ENCODE measurements at places on chromosomes 12 and 14. TPM values are rescaled to one million over a fixed set of nuclear protein-coding genes. Genes with fewer than 3 reads are reported as not detected.

DNA sequence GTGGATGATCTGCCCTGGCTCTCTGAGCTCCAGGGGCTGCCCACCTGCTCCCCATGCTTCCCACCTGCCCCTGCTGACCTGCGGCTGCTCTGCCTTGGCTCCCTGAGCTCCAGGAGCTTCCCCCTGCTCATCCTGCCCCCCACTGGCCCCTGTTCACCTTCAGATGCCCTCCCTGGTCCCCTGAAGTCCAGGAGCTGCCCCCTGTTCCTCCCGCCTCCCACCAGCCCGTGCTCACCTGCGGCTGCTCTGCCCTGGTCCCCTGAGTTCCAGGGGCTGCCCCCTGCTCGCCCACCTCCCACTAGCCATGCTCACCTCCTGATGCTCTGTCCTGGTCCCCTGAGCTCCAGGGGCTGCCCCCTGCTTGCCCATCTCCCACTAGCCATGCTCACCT, 219.7 kb downstream of the TMEM121 start:
- no peak for DNase-seq

- peak; percentile 78 for DNase-seq
Measured at GRCh38 chr12:76455582-76456345, 103.8 kb downstream of the OSBPL8 start.

GRCh38 chr12:51065530-51065929, 17.4 kb downstream of the LETMD1 start:
- DNase-seq: no peak

DNA sequence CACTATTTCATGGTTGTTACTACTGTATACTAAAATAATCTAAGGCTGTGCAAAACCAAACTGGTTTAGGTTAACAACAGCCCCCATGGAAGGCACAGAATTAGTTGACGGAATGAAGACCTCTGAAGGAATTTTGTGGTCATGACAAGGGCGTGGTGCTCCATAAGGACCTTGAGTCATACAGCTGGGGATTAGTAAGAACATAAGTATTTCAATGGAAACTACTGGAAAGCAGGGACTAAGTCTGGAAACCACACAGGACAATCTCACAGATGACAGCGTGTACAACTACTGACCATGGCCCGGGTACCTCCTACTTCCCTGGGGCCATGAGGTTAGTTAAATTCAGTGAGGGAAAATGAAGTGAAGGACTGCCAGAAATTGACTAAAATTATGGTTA, 98.5 kb upstream of the PLEKHA5 start:
- no peak for DNase-seq

DNA sequence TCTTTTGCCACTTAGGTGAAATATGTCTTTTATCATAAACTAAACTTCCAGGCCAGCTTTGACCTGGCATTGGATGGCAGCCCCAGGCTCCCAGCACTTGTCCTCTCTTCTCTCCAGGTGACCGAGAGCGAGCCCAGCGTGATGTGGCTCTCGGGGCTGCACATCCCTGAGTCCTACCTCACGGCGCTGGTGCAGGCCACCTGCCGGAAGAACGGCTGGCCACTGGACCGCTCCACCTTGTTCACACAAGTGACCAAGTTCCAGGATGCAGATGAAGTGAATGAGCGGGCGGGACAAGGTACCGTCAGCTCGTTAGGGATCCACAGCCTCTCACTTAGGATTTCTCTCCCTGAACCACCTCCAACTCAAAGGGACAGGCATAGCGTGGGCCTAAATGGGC, 39.4 kb downstream of the CCDC92 start:
- no peak for DNase-seq

GRCh38 chr14:74501135-74501614, 7.6 kb downstream of the ISCA2 start:
- DNase-seq: peak; percentile 92

DNA sequence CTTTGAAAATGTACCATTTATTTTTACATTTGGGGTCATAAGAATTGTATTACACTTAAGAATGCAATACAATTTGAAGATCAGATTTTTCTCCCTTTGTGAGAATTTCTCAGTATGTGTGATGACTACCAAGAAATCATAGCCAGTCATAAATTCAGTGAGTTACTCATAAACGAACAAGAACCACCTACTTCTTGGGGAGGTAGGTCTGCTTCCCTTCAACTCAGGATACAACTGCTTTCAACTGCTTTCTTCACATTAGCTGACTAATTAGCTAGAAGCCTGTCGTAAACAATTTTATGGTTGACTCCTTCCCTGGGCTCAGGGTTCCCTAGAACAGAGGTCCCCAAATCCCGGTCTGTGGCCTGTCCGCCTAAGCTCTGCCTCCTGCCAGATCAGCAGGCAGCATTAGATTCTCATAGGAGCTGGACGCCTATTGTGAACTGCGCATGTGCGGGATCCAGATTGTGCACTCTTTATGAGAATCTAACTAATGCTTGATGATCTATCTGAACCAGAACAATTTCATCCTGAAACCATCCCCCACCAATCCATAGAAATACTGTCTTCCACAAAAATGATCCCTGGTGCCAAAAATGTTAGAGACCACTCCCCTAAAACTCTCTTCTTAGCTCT, 3.7 kb downstream of the ANG start:
- no peak for DNase-seq

DNA sequence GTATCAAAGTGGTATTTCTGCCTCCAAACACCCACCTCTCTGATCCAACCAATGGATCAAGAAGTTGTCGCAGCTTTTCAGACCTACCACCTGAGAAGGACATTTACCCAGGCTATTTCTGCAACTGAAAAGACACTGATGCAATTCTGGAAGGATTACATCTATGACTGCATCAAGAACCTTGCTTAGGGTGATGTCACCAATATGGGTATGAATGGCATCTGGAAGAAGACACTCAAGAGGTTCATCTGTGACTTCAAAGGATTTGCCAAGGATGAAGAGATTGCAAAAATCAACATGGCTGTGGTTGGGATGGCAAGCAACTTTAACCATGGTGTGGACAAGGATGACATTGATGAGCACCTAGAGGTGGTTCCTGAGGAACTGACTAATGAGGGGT, 154.2 kb downstream of the PCNX1 start:
- DNase-seq: no peak

DNA sequence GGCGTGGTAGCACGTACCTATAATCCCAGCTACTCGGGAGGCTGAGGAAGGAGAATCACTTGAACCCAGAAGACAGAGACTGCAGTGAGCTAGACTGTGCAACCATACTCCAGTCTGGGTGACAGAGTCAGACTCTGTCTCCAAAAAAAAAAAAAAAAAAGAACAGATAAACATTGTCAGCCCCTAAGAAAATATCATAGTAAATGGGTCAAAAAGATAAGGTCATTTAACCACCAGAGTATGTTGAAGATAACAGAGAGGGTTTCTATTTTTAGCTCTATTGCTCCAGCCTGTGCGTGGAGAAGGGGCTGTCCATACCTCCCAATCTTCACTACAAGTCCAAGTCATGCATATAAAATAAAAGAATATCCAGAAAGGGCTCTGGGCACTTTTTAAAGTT, 15.4 kb downstream of the LGMN start:
- DNase-seq: no peak

- DNase-seq: no peak
Measured at GRCh38 chr14:51419685-51420084, 179.6 kb downstream of the TMX1 start.

HCAR3 gene
- polyA plus RNA-seq: 0.29 TPM

DNA sequence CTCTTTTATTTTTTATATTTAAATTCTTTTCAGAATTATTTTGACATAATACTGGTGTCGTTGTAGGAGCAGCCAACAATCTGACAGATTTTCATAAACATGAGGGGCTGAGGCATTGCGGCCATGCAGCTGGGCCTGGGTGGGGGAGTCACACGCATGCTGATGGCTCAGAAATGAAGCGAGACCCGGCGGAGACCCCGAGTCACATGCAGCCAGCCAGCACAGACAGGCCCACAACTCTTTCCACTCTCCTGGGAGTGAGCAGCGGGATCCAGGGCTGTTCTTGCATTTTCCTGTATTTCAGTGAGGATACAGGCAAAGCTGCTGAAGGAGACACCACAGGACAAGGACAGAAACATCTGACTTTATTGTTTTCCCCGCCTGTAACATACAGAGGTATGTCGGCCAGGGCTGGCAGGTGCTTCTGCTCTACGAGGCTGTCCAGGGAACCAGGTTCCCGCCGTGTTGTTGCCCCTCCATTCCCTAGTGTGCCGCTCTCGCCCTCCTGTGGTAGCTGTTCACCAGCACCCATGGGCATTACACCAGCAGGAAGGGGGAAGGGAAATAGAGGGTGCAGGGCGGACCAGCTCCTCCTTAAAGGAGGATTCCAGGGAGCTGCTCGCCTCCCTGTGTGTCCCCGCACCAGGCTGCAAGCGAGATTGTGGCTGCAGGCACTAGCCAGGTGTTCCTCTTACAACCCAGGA, 30.5 kb downstream of the FZD10 start:
- no peak for DNase-seq

ATN1 gene
- 221 TPM for polyA plus RNA-seq

DNA sequence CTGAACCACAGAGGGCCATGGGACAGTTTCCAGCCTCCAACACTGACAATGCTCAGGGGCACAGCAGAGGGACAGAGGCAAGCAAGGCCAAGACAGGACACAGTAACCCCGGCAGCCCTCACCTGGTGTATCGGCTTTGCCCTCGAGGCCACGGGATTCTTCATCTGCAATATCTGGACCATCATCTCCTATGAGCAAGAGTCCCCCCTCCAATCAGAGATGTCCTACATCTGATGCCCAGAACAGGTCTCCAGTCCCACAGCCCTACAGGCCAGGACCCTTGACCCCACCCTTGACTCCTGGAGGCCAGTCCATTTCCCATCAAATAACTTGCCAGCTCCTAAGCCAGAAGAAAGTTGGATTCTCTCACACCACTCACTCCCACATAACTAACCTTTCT, 17.4 kb downstream of the KMT2D start:
- DNase-seq: no peak

KRT1 gene
- polyA plus RNA-seq: not detected

WSCD2 gene
- 3.4 TPM for polyA plus RNA-seq

DNA sequence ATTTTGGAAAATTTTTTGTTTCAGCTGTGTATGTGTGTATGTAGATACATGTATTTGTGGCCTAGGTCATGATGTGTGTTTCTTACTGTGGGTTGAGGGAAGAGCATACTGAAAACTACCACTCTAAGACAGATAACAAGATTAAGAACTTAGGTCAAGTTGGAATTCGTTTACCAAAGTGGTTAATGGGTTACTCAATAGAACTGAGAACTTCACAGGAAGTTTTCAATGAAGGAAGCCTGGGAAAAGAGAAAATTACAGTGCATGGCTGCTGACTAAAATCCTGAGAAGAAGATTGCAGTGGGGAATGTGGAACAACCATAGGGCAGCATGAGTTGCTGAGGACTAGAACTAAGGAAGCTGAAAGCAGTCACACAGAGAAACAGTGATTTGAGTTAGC, 21.4 kb upstream of the FOXG1 start:
- DNase-seq: no peak

CEP128 gene
- polyA plus RNA-seq: 2.3 TPM

GRCh38 chr12:47838286-47838931, 18.7 kb upstream of the HDAC7 start:
- peak; percentile 40 for DNase-seq

DNA sequence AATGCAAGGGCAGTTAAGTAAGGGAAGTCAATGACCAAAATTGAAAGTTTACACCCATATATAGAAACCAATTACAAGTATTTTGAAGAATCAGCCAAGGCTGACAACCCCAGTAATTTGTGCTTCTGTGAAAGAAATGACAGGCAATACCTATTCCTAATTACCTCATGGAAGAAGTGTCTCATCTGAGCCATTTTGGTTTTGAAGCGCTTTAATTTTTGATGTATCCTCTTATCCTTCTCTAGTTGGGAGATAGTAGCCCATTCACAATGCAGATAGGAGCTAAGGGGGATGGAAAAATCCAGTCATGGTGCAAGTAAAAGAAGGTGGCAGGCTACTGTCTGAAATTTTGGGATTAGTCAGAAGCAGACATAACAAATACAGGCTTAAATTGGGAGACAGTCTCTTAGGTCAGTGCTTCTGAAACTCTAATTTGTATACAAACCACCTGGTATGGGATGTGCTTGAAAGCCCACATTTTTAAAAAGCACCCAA, 30.4 kb upstream of the SUPT16H start:
- no peak for DNase-seq

- no peak for DNase-seq
Measured at GRCh38 chr12:508795-509194, 49.1 kb downstream of the B4GALNT3 start.

RNFT2 gene
- polyA plus RNA-seq: 16.3 TPM

GPRC5D gene
- not detected for polyA plus RNA-seq

DNA sequence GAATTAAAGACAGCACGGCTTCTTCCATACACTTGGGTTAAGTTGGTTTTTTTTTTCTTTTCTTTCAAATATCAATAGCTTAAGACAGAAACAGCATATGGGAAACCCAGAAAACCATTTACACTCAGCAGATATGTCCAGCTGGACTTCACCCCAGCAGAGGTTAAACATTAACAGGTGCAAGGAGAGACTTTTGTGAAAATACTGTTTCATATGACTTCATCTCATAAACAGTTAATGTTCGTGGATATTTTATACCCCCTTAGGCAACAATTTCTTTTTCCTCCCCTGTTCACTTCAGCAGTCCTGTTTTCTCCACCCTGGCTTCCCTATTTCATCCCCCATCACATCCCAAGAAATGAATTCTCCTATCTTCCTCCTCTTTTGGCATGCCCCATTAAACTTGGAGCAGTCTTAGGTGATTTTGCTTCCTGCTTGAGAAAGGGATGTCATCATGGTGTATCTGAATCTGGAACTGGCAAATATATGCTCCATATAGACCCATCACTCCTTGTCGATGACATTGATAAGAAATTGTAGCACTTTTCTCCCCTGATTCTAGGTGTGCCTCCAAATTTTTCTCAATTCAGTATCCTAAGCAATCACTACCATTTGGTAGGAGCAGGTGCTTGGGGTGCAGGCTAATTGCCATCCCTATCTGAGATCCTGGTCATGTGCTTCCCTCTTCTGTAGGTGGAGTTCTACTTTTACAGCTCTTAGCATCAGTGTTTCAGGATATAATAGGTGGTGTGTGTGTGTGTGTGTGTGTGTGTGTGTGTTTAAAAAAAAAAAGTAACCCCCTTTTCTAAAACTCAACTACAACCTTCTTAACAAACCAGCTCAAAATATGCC, 67.9 kb downstream of the BMP4 start:
- DNase-seq: no peak

FGD4 gene
- polyA plus RNA-seq: 1.6 TPM

DNA sequence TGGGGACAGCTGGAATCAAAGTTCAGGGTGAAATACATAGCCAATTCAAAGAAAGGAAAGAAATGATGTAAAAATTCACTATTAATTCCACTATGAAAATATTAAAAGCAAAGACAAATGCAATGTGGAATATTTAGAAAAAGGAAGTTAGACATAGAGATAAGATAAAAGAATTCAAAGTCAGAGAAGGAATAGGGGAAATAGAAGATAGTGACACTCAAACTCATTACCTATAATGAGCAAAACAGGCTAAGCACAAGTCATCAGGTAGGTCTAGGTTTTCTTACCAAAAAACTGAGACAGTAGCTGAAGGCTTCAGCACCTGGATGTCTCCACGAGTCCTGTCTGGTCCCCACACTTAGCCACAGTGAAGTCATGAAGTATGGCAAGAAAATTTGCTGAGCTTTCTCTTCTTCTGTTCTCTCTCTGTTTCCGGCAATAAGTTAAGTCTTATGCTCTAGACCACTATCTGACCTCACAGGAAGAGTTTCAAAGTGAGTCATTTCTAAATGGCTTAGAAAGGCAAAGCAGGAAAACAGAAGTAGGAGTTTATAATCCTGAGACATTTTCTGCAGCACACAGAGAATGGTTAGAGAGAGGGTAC, at the start of gene C3AR1:
TSS of gene C3AR1 (minus strand) at position 369 of the 604 bp plus-strand sequence. CDS start 6,174 bp downstream, outside the sequence.
- no peak for DNase-seq

GRCh38 chr12:119444462-119445044, 110.0 kb downstream of the CCDC60 start:
- DNase-seq: no peak

GDF3 gene
- polyA plus RNA-seq: not detected
